ENCODE measurements at places on chromosomes 3 and 15.

DNA sequence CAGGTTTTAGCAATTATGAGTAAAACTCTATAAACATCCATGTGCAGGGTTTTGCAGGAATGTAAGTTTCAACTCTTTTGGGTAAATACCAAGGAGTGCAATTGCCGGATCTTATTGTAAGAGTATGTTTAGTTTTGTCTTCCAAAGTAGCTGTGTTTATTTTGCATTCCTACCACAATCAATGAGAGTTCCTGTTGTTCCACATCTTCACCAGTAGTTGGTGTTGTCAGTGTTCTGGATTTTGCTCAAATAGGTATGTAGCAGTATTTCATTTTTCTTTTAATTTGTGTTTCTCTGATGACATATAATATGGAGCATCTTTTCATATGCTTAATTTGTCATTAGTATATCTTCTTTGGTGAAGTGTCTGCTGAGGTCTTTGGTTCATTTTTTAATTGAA is 185.1 kb upstream of the GALNT15 start:
- DNase-seq, result no peak

DNA sequence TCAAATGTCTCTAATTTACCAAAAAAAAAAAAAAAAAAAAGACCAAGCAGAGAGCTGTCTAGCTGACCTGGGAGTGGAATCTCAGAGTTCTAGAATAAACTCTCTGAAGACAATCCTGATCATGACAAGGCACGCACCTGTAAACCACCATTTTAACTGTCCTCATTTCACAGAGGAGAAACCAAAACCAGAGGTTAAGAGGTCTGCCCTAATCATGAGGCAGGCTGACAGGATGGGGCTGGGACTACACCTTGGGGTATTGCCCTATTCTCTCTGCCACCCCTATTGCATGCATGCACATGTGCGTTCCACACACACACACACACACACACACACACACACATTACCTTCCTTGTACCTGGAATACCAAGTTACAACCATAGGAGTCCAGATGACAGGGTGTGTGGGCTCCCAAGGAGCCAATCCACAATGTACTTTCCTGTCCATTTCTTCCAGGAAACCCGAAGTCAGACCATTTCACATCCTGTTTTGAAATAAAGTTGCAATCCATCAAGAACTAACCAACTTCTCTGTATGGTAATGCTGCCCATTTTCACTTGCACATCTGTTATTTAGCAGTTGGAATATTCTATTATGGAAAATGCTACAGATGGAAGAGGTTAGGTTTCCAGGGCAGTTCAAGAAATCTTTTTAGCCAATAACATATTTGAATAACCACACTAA is 34.6 kb downstream of the HSPBAP1 start:
- no peak for DNase-seq

DNA sequence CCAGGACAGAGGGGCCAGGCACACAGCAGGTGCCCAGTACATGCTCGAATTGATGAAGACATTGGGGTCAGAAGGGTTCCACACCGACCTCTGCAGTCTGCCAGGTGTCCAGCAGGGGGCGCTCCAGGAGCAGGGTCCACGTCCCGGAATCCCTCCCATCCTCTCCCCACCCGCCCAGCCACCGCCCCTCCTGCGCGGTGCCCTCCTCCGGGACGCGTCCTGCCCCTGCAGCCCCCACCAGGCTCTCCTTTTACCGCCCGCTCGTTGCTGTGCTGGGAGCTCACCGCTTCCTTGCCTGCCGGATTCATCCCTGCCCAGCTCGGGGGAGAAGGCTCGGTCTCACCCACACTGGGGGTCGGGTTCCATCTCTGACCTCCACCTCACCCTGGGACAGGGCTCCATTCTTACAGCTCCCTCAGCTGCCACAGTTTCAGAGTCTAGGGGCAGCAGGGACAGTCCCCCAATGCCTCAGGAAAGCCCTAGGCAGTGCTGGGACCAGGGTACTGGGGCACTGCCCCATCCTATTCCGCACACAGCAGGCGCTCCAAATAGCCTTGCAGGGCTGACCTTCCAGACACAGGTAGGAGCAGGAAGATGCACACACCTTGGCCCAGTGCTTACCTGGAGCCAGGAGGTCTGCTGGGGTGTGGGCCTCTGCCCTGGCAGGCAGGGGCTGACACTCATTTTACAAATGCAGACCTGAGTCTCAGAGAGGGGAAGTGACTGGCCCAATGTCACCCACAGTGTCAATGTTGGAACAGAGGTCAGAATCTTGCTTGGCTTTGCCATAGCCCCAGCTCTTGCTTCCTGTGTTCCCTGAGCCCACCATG is 31.0 kb downstream of the GRIP2 start:
- no peak for DNase-seq

DNA sequence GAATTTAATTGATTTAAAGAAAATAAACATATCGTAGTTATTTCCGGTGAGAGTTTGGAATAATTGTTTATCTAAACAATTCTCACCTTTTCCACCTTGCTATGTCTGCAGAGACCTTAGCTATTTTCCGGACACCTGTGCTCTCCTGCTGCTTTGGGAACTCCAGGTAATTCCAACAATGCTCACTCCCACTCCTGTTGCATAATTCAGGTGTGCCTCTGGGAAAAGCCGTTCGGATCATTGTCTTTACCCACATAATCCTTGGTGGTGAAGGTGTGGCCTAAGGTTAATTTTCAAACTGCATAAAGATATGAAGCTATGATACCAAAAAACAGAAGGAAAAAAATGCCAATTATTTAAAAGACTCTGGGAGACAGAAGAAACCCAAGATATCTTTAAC is 59.4 kb downstream of the LDHAL6B start:
- no peak for DNase-seq

- no peak for DNase-seq
Observed at GRCh38 chr15:32844118-32844711, 126.4 kb downstream of the GREM1 start.

DNA sequence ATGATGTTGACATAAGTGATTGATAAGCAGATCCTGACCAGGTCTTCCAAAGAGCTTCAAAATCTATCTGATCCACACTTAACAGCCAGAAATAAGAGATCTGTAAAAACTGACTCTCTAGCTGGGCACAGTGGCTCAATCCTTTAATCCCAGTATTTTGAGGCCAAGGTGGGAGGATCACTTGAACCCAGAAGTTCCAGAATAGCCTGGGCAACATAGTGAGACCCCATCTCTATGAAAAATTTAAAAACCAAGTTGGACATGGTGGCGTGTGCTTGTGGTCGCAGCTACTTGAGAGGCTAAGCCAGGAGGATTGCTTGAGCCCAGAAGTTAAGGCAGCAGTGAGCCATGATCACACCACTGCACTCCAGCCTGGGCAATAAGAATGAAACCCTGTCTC is 43.6 kb downstream of the PIGB start:
- no peak for DNase-seq

- DNase-seq, result no peak
Observed at GRCh38 chr15:62896380-62896866, 146.1 kb upstream of the TPM1 start.

GRCh38 chr15:42726114-42726513 is 10.8 kb downstream of the CDAN1 start:
- no peak for DNase-seq

GRCh38 chr3:29412110-29412509 is 131.2 kb downstream of the RBMS3 start:
- no peak for DNase-seq

- DNase-seq, result no peak
Observed at GRCh38 chr3:190322604-190323245, 479 bp upstream of the CLDN1 start.

DNA sequence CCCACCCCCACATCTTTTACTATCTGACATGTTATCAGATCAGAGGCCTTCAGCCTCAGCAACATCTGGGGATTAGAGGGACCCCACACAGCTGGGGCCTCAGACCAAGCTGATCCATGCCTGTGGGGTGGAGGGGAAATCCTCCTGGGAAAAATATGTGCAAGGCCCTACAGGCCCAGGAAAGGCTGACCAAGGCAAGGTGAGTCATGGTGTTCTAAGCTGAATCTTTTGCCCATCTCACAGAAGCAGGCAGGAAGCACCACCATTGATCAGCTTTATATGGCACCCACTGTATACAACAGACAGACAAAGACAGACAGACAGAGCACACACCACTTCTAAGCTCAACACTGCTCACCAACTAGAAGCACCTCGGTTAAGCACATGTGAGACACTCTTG is 12.4 kb upstream of the PARP6 start:
- DNase-seq, result no peak

DNA sequence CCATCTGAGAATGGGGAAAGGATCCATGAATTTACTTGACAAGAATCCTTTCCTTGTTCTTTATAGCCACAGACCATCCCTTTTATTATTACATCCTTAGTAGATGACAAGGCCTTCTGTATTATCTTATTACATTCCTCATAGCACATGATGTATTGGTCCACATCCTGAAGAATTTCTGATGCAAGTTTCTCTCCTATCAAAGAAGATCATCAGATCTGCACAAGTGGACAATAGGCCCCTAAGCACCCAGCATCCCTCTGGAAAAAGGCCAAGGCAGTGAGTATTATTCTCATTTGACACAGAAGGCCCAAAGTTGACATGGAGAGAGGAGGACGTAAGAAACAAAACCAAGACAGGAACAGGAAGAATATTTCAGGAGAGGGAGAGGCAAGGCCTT is 31.4 kb downstream of the MYL3 start:
- no peak for DNase-seq

GRCh38 chr3:103918336-103918735 is 1448.4 kb upstream of the ALCAM start:
- DNase-seq, result peak; percentile 85

DNA sequence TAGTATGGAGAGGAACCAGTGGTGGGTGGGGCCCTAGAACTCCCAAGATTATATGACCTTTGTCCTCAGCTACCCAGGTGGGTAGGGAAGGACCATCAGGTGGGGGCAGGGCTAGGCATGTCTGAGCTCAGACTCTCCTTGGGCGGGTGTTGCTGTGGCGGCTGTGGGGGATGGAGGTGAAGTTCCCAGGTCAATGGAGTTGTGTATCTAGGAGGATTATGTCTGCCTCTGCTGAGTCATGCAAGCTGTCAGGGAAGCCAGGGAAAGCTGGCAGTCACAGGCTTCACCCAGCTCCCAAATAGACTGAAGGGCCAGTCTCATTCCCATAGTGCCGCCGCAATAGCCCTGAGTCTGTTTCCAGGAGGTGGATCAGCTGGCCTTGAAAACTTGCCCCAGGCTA is 139.7 kb upstream of the CFAP20DC start:
- no peak for DNase-seq

DNA sequence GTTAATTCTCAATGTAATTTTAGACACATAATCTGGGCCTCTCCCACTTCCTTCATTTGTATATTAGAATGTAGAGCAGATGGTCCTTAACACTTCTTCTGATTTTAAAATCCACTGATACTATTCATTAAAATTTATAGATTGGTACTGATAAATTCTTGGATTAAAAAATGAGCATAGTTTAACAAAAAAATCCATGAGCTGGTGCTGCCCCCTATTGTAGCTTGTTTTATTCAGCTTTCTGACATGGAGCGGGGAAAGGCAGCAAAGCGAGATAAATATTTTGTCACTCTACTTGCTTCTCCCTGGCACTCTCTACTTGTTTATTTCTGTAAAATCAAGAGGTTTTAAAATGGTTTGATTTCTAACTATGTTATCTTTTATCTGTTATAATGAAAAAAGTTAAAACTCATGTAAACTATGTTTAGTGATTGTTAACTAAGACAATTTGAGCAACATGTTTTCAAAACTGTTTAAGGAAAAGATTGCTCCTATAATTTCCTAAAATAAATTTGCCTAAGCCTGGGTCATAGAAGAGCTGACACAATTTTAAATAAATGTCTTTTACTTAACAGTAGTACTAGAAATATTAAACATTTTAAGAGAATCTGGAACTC is 26.5 kb upstream of the PLOD2 start:
- no peak for DNase-seq

- DNase-seq, result no peak
Observed at GRCh38 chr3:81602781-81603180, 158.7 kb downstream of the GBE1 start.

GRCh38 chr3:62332017-62332416 is 41.3 kb downstream of the FEZF2 start:
- DNase-seq, result no peak

DNA sequence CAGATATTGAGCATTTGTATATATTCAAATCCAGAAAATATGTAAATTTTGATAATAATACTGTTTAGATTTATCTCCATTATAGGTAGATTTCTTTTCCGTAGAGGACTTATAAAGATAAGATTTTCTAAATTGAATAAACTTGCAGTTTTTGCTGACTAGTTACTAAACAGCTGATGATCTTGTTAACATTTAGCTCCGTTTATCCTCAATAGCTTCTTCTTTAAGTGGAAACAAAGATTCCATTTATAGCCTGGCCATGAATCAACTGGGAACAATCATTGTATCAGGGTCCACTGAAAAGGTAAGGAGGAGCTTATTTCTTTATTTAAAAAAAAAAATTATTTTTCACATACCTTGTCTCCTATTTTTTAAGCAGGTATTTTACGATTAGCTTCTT is 16.7 kb downstream of the WDR48 start:
- DNase-seq, result no peak

DNA sequence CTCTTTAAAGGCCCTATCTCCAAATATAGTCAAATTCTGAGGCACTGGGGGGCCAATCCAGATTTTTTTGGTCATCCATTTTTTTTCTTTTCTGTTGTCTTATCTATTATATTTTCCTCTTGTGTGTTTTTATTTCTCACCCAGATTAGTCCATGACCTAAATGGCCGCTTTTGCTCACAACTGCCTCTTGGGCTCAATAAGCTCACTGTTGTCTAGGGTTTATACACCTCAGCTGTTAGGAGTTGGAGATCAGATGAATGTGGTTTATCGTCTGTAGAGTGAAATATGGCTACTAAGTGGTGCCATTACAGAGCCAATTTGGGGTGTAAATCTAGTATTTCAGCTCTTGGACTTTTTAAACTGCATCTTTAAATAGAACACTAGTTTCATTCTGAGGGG is 173.3 kb downstream of the GHSR start:
- DNase-seq, result no peak

GRCh38 chr3:54067055-54067698 is 55.2 kb upstream of the CACNA2D3 start:
- DNase-seq, result no peak

DNA sequence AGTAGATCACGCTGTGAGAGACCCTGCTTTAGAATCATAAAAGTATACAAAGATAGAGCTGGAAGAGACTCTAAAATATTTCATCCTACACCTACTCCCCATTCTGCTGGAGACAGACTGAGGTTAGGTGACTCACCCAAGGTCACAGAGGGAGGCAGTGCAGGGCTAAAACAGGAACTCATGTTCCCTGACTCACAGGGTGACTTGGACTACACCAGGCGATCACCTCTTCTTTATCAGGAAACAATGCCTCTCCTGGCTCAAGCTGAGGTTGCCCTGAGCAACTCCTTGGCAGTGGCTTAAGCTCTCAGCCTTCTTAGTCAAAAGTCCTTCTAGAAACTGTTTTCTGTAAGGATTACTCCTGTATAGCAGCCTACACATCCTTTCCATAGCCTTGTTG is 26.4 kb upstream of the TNFAIP8L3 start:
- DNase-seq, result no peak

- DNase-seq, result no peak
Observed at GRCh38 chr3:24680214-24680967, 185.7 kb upstream of the THRB start.

All from NCI-H187 (cell line).